DMS 273 treated with DMSO at 0.1 percent for 48 hours (cell line): ENCODE measurements at places on chromosomes 16 and 17.

DNA sequence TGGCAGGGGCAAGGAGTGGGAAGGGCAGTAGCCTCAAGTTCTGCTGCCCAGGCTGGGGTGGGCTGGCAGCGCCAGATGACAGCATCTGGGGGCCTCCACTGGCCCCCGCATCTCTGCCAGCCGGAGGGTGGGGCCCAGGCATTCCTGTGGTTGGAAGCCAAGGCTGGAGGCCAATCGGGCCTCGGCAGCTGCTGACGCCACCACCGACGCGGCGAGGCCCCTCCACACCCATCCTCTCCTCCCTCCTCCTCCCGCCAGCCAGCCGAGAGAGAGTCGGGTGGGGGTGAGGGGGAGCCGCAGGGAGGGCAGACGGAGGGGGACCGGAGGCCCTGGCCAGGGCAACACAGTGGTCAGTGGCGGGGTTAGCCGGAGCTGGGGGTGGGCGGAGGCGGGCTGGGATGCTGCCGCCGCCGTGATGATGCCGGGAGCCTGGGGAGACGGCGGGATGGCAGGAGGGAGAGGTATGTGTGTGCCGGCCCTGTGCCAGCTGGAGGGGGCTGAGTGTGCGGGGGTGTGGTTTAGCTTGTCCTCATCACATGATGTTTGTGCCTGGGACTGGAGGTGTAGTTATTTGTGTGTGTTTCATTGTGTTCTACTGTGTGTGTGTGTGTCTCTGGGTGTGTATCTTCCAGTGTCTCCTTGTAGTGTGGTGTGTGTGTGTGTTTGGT is 36.6 kb downstream of the ARHGAP23 start:
- peak; percentile 57 for DNase-seq

GRCh38 chr17:32936894-32937500 is 9.0 kb downstream of the TMEM98 start:
- DNase-seq, result no peak

DNA sequence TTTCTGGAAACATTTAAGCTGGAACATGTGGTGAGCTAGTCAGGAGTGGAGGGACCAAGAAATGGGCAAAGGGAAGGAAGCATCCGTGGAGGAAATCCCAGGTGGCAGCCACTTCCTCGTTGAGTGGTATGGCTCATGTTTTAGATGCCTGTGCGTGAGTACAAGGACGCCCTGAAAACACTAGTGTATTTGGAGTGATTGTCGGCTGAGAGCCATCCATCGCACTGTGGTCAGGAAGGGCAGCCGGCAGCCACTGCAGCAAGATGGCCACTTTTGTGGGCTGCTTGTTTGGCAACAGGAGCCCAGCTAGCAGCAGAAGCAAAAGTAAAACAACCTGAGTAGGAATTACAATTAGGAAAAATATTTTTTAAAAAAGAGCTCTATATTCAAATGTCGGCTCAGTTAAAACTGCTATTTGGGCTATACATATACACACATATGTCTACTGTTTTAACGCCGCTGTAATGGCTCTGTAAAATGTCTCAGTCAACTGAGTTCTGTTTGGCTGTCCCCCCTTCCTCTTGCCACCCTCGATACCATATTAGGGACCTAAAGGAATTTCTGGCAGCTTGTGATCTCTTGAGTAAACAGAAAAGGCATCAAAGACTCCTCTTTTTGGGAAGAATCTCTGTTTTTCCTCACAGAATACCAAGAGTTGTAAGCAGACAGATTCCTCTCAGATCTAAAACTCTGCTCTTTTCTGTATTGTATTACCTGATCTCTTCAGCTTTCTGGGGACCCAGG is 39.2 kb downstream of the BRD7 start:
- DNase-seq, result no peak

DNA sequence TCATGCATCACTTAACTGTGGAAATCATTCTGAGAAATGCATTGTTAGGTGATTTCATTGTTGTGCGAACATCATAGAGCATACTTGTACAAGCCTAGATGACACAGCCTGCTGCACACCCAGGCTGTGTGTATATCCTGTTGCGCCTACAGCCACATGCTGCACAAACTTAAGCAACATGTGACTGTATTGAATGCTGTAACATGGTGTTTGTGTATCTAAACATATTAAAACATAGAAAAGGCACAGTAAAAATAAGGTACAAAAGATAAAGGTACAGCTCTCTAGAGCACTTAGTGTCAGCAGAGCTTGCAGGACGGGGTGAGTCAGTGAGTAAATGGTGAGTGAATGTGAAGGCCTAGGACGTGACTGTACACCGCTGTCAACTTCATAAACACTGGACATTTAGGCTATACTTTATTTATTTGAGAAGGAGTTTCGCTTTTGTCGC is 11.9 kb downstream of the FOXK2 start:
- DNase-seq, result no peak

DNA sequence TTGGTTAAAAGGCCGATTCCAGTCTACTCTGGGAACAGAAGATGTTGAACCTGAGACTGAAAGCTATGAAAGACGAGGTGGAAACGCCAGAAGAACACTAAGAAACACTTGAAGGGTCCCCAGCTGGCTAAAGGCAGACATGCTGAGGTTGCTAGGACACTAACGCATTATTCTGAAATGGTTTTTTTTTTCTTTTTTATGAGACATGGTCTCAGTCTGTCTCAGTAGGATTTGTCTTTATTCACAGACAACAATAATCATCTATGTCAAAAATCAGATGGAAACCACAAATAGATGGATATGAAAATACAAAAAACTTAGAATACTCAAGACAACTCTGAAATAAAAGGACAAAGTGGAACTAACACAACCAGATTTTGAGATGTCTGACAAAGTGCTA is 35.0 kb upstream of the RASD1 start:
- DNase-seq, result no peak

DNA sequence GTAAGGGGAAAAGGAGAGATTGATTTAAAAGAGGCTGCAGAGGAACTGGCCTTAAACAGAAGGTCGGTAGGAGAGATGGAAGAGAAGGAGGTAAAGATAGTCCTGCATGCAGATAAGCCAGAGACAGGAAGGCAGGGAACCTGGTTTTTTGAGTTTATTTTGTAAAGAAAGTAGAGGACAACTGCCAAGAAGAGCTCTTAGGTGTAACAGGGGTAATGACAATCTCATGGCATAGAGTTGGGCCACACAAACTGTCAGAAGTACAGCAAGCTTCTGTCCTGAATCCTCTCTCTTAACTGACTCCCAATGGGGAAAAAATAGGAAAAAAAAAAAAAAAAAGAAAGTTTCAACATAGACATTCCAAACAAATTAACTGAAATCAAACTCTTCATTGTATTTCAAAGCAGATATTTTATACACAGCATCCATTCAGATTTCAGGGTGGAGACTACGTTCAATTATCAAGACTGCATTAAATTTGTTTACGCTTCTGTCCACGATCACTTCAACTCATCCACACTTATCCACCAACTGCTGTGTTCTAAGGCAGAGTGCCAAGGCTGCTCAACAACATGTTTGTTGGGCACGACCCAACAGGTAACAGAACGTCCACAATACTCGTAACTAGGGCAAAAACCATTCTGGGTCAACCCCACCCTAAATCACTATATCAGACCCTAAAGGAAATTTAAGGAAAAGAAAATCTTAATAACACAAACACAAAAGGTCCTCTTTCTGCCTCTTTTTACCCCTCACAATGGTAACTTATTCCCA is 34.9 kb downstream of the USP31 start:
- peak; percentile 15 for DNase-seq

GRCh38 chr17:74427048-74427762 is 4.7 kb upstream of the GPRC5C start:
- peak; percentile 53 for DNase-seq

DNA sequence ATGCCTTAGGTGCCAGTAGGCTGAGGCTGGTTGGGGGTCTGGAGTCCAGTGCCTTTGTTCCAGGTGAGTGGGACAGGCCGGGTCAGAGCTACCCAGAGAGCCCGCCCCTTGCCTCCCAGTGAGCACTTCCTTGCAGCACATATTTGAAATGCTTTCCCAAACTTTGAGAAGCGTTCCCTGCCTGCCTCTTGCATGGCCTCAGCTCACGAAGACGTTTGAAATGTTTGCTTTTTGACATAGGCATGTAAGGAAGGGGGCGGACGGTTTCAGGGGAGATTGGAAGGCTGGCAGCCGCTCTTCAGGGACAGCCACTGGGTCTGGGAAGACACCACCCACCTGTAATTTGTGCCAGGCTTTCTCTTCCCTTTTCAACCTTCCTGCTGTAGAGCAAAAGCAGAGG is 5.1 kb upstream of the FOXL1 start:
- no peak for DNase-seq

- no peak for DNase-seq
Observed at GRCh38 chr16:31216422-31217135, at the start of gene PYDC1. Gene PYDC1, minus strand, starts transcription at chr16:31217135. Its CDS starts 107 bp downstream, at chr16:31217028.

GRCh38 chr17:36743130-36743529 is 141.7 kb downstream of the MRM1 start:
- DNase-seq, result no peak

DNA sequence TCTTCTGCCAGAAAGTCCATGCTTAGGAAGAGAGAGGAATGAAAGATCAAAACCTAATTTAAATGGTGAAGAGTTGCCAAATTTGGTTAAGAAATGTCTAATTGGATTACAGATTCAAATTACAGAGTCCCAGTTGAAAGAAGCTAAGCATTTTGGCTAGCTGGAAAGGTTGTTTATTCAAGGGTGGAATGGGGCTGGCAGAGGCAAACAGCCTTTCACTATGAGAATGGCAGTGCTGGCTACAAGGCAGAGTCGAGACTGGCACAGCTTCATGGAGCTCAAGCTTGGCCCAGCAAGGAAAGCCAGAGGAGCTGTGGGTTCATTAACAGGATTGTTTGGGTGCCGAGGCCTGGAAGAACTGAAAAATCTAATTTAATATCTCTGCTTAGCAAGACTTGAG is 13.6 kb downstream of the MAP3K3 start:
- DNase-seq, result no peak

DNA sequence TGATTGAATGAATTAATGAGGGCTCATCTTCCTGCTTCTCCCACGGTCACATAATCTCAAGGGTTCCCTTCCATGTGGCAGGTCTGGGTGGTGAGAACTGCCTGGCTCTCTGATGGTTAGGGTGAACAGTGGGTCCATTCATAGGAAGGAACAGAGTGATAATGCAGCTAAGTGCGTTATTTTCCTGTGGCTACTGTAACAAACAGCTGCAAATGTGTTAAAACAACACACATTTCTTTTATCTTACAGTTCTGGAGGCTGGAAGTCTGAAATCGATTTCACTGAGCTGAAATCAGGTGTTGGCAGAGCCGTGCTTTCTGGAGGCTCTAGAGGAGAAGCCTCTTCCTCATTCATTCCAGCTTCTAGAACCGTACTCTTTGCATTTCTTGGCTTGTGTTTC is 95.3 kb downstream of the BMERB1 start:
- DNase-seq, result no peak

DNA sequence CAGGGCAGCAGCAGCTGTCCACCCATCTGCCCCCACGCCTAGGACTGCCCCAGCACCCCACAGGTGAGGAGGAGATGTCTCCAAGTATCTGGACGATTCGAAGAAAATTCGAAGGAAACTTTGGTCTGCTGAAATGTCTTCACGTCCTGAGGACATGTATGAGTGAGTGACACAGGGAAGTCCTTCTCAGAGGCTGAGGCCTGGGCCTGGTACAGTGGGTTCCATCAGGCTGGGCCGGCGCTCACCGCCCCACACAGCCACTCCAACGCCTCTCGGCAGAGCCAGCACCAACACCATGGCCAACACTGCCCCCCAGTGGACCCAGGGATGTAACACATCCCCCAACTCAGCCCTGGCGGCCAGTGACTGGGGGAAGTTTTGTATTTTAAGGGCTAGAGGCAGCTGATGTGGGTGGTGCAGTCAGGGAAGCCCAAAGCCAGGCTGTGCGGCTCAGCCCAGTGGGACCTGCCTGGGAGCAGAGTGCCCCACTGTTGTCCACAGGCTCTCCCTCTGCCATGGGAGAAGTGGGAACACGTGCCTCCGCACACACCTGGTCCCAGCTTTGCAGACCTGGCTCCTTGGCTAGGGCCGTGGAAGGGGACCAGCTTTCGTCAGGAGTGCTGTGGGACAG is 55.8 kb upstream of the FASN start:
- peak; percentile 33 for DNase-seq

DNA sequence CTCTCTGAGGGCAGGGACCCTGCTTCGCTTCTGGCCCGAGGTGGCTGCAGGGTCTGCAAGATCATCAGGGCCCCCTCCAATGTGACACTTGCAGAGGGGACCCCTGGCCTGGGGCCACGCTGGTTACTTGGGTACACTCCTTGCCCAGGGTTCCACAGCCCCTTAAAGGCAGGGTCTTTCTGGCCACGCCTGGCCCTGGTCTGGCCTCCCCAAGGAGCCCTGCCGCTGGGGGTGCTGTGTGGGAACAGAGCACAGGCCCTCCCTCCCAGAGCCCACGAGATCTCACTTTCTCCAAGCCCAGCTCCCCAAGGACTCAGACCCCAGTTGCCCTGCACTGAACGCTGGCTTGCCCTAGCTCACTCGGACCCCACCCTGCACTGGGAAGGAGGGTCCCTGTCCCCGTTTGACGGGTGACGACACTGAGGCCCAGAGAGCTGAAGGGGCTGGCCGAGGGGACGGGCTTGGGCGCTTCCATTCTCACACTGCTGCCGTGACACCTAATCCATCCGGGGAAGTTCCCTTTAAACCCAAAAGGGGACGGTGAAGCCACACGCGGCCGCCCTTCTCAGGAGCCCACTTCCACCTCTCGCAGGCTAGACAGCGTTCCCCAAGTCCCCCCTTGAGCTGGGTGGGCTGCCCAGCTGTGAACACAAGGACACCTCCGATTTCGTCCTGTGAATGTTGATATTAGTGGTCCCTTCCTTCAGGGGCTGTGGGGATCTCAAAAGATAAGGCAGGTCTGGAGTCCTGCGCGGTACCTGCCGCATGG is 26.9 kb upstream of the OSGIN1 start:
- no peak for DNase-seq

DNA sequence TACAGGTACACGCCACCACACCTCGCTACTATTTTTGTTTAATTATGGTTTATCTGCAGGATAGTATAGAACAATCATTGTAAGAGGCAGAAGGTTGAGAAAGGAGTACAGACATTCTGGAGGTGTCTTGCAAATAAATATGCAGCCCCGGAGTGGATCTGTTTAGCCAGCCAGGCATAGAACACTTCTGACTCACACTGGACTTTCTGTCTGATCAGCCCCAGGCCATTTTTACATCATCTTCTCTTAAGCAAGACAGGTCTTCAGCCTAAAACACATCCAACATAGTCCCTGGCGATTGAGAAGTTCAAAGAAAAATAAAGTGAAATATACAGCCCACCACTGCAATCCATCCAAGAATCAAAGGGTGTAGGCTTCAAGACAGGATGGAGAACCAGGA is 81.4 kb downstream of the XYLT1 start:
- DNase-seq, result no peak

GRCh38 chr17:31202968-31203367 is 94.1 kb downstream of the OMG start:
- DNase-seq, result no peak
